ENCODE measurements at places on chromosomes 5 and 9.
A peak's percentile ranks its signal among the peaks of the same experiment; 100 is the strongest.

DNA sequence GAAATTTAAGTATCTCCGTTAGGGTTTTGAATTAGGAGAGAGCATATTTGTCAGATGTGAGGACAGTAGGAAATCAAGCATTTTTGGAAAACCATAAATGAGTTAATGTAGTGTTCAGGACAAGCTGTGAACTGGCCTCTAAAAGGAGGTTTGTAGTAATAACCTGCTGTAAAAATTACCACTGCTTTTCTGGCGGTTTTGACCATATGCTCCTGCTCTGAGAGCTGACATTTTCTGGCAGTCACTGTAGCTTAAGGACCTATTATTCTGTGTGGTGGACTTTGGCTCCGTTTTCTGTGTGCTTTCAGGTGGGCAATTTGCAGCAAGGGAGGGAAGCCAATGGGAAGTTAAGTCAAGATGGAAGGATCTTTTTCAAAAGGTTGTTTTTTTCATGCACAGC lies 111.1 kb downstream of the SGCD start:
- no peak for DNase-seq

DNA sequence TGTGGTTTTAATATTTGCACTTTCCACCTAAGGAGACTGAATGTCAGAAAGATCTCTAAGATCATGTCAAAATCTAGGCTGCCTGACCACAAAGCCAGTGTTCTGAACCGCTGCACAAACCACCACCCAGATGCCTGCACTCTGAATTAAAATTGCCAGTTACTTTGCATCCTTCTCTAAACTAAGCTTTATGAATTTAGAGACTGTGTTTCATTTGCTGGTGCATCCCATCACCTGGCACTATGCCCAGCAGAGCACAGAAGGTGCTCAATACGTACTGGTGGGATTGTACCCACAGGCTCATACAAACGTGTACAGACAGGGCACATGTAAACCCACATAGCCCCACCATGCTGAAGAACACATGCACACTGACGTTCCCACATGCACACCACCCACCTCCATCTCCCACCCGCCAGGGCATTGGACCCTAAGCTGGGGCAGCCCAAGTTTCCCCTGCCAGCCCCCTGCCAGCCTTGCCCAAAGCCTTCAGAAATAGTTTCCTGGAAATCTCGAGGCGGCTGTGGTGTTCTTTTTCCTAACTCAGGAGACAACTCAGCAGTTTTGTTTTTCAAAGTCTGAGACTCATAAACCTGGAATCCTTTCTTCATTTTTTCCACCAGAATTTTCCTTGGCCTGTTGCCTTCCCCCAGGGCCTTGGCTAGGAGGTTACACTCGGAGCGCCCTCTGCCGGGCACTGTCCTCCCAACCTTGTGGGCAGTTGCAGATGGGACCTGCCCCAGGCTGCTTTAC lies 9.6 kb upstream of the TRAF1 start:
- DNase-seq, result peak; percentile 87

- DNase-seq, result no peak
Observed at GRCh38 chr5:120872297-120872696, 408.2 kb downstream of the PRR16 start.

DNA sequence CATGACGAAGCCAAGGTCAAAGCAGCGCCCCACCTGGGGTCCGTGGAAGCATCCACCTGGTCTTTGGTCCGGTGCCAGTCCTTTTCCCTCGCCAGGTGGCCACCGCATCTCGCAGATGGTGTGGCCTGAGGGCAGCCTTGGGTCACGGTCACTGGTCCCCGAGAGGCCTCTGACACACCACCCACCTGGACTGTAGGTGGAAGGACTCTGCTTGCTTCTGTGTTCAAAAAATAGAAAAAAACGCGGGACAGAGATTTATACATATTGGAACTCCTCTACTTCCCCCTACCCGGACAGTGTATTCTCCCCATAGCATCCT lies 466 bp upstream of the TTC39B start:
- no peak for DNase-seq

- no peak for DNase-seq
Observed at GRCh38 chr9:112754578-112754977, 4.0 kb downstream of the SNX30 start.

DNA sequence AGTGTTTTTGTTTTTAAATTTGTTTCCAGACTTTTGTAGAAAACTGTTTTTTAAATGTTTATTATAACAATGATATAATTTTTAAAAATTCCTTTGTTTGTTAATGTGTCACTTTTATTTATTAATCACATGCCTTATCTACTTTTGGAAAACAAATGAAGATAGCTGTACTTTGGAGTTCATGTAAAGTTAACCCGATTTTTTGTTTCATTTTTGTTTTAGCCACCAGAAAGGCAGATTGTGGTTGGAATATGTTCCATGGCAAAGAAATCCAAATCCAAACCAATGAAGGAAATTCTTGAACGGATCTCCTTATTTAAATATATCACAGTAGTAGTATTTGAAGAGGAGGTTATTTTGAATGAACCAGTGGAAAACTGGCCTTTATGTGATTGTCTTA lies 13.1 kb downstream of the PPIP5K2 start:
- no peak for DNase-seq

- peak; percentile 64 for DNase-seq
Observed at GRCh38 chr5:178069909-178070308, 43.4 kb upstream of the N4BP3 start.

DNA sequence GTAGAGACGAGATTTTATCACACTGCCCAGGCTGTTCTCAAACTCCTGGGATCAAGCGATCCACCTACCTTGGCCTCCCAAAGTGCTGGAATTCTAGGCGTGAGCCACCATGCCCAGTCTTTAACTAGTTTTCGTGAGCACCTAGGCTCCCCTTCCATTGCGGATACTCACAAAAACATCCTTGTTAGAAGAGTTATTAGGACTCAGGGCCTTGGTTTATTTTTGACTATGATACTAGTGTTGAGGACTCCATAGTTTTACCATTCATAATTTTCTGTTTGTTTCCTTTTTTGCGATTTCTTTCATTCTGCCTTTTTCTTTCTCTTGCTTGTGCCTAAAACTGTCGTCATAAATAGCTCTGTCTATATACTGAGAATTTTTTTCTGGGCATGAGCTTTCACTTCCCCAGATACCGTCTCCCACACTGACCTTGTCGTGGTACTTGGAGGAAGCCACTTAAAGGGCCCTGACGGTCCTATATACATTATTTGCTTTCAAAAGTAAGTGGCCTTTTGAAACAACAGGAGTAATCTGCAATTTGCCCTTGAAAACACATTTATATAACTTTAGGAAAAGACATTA lies 5.2 kb downstream of the F2R start:
- DNase-seq, result no peak

DNA sequence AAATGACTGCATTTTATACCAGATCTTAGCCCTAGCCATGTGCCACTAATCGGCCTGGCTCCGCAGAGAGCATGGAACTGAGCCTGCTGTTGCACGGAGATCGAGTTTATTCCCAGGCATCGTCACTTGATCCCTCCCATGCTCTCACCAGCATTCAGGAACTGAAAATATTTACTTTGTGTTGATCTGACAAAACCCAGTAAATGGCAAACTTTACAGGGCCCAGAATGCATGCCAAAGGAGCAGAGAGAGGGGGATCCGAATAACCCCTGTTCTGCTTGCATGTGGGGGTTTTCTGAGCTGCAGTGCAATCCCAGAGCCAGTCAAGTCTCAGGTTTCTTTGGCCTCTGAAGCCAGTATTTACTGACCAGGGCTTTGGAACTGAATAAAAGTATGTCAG lies 87.3 kb downstream of the GAS1 start:
- no peak for DNase-seq

- peak; percentile 76 for DNase-seq
Observed at GRCh38 chr9:120755810-120756434, 37.3 kb downstream of the FBXW2 start.

GRCh38 chr9:118362123-118362522 lies 657.9 kb downstream of the TLR4 start:
- no peak for DNase-seq

- DNase-seq, result no peak
Observed at GRCh38 chr5:149162401-149163084, 21.2 kb downstream of the ABLIM3 start.

DNA sequence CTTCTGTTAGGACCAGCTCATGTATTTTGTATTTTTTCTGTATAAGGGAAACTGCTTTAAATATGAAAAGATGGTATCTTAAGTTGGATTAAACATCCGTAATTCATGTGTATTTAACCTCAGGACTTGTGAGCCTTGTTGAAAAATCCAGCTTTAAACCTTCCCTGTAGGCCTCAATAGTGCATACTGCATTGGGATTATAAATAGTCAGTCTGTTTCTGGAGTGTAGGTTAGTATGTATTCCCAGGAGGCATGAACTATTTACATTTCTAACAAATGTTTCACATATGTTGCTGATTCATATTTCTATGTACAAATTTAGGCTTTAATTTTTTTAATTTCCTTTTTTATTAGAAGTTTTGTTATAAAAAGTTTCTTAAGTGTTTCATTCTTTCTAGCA lies 137.9 kb upstream of the GRHPR start:
- no peak for DNase-seq

DNA sequence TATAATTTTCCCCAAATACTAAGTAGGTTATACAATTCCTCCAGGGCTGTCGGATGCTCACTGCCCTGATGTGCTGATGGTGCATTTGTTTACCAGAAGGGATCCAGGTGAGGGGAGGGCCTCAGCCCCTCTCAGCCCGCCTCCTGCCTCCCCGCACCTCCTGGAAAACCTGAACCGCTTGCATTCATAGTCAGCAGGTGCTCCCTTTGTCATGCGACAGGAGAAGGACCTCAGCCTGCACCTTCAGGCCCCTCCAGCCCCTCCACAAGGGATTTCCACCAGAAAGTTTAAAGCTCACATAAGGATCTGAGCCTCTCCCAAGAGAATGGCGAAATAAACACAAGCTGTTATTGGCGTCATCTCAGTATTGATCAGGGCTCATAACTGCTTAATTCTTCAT lies 36.5 kb upstream of the NTNG2 start:
- no peak for DNase-seq

DNA sequence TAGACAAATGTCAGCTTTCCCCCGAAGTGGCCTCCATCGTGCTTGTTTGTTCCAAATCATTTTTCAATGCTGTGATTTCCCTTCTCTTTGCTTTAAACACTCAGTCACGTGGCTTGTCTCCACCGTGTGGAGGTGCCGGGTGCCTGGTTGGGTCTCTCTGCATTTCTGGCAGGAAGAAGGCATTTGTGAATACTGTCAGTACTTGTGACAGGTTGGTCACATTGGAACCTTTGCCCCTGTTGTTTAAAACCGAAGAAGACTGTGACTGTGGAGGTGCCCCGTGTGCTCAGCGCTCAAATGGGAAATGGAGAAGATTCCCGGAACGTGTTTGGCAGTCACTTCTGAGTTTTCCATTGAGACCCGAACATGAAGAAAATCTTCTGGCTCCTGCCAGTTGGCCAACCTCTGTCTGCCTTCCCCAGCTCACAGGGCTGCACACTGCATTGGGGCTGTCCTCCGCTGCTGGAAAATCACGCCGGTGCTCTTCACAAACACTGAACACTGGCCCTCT lies 74.6 kb downstream of the LMNB1 start:
- DNase-seq, result no peak

DNA sequence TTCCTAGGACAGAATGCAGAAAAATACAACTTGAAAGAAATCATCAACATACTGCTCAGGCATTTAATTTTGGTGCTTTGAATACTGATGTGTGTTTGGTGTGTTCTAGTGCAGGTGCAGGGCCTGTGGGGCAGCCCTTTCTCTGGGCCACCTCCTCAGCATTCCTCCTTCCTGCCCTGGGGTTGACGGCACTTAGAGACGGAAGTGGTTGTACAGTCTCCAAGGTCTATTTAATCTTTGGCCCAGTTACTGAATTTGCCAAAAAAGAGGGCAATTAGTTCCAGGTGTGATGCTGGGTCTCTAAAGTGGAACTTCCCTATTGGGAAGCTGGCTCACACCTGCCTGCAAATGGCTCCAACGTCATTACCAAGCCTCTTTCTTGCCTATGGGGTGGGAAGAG lies 269.0 kb downstream of the SH3GL2 start:
- no peak for DNase-seq

- DNase-seq, result no peak
Observed at GRCh38 chr5:151745071-151745705, 13.2 kb downstream of the ATOX1 start.

GRCh38 chr5:58455066-58455465 lies 4.8 kb downstream of the PLK2 start:
- DNase-seq, result no peak

- DNase-seq, result no peak
Observed at GRCh38 chr5:61837788-61838187, 468.2 kb upstream of the KIF2A start.
